ENCODE measurements at places on chromosomes 7 and 10. TPM values are rescaled to one million over a fixed set of nuclear protein-coding genes. Genes with fewer than 3 reads are reported as not detected.

- peak; percentile 56 for DNase-seq
These were observed 34.0 kb upstream of the DNMBP start for GRCh38 chr10:100043796-100044195.

GRCh38 chr7:75599244-75599781 is 107.2 kb downstream of the SPDYE5 start:
- no peak for DNase-seq

DNA sequence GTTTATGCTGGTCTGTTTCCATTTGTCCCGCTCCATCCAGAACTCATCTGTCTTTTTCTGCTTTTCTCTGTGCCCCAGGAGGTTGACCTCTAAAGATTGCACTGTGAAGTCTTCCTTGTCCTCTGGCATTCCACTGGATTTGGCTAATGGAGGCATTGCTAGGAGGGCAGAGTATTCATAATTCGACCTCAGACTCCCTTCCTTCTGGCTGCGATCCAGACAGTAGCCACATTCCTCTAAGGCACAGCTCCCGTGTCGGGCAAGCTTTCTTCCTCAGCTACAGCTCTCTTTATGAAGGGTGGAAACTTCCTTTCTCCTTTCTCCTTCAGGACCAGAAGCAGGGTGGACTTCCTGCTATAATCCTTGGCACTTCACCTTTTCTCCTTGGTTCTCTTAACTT is 175.9 kb downstream of the BAMBI start:
- no peak for DNase-seq

DNA sequence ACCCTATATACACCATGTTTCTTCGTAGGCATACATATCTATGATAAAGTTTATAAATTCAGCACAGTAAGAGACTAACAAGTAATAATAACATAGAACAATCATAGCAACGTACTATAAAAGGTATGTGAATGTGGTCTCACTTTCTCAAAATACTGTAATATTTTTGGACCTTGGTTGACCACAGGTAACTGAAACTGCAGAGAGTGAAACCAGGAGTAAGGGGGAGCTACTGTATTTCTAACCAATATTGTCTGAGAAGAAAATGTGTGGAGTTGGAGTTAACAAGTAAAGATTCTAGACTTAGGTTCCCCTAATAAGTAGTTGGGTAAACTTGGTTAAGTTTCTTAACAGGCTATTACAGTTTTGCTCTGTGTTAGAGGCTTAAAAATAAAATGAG is 72.1 kb downstream of the GNAI1 start:
- no peak for DNase-seq

GRCh38 chr7:471191-471865 is 48.3 kb downstream of the PDGFA start:
- no peak for DNase-seq

CELF2 gene
- 11.1 TPM for total RNA-seq

SEMA3A gene
- 4.6 TPM for total RNA-seq

GPR15LG gene
- not detected for total RNA-seq

MMRN2 gene
- 6.2 TPM for total RNA-seq
